Hematopoietic multipotent progenitor cell treated with erythropoietin and hydrocortisone succinate and interleukin-3 and kit ligand, for 17 days (in vitro differentiated cells): ENCODE measurements at places on chromosomes 5 and 9.

GRCh38 chr5:142977363-142978051 lies 207.3 kb downstream of the ARHGAP26 start:
- no peak for DNase-seq

DNA sequence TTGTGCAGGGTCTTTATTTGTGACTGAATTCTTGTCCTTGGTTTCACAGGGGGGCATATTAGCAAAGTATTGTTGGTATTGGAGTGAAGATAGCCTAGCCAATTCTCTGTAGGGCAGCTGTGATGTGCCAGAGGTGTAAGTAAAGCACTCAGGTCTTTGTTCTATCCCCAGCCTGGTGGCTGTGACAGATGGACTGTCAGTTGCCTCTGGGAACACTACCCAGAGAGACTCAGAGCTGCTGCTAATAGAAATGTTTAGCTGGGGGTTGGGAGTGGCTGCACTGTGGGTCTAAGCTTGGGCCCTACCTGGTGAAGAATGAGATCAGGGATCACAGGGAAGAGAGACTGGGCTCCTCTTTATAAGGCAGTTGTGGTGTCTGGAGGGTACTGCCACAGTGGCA lies 1006.5 kb upstream of the TYRP1 start:
- DNase-seq = no peak

GRCh38 chr5:88539026-88539425 lies 270.4 kb upstream of the TMEM161B start:
- DNase-seq = no peak

DNA sequence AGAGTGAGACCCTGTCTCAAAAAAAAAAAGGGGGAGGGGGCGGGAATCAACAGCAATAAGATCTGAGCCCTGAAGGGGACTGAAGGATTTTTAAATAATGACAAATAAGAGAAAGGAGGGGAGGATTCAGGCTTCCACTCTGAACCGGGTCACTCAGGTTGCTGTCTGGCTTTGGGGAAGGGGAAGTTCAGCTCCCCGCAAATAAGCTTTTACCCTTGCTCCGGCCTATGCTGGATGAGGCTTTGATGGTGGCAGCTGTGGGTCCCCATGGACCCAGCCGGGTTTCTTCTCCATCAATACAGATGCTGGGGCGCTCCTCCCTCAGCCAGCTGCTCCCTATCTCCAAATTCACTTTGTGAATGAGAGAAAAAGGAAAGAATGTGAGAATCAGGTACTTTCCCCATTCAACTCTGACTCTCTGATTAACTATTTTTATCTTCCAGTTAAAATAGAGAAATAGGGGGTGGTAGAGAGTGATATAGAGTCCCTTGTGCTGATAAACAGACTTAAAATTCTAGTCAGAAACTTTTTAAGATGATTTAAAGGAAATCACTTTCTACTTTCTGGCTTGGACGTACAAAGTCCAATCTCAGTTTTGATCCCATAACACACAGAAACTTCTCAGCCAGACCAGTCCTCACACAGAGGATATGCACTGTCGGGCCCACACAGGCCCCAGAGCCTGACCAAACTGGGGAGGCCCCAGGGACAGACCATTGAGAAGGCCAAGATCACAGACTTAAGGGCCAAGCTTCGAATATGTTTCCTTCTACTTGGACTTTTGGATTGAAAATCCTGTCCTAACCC lies 39.6 kb downstream of the C5orf15 start:
- DNase-seq = no peak

- DNase-seq = no peak
Observed at GRCh38 chr5:135999406-136000139, 29.2 kb upstream of the TGFBI start.

GRCh38 chr5:1826235-1826980 lies 25.2 kb downstream of the NDUFS6 start:
- DNase-seq = no peak

DNA sequence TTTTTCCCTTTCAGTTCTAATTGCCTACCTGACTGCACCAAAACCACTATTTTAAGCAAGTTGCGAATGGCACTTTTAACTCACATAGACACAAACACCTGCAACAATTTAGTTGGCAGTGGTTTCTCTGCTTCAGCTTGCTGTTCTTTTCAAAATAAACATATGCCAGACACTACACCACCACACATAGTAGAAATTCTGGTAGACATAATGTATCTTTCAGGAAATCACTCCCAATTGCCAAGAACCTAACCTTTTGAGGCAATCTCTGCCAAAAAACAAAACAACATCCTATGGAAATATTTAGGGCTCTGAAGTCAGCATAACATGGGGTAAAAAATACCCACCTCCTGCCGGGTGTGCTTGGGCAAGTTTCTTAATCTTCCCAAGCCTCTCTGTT lies 27.7 kb downstream of the GLIS3 start:
- no peak for DNase-seq

DNA sequence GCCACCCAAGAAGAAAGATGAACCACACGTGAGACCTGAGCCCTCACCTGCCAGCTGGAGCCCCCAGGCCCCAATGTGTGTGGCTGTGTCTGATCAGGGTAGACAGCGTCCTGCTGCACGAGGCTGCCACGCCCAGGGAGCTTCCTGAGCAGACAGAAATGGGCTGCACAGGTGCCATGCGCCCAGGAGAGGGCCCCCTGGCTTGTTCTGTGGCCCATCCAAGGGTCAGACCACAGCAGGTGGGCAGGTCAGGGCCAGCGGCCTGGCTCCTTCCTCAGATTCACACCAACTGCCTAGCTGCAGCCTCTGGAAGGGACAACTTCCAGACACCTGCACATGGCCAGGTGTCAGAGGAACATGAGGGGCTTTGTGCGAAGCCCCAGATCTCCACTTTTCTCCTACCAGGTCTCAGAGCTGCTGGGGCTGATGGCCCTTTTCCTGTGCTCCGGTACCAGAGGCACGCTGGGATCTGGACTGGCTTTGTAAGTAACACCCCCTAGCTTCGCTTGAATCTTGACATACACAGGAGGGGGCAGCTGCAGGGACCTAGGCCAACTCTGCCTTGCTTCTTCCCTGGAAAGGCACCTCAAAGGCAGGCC lies 10.8 kb downstream of the SARDH start:
- no peak for DNase-seq

DNA sequence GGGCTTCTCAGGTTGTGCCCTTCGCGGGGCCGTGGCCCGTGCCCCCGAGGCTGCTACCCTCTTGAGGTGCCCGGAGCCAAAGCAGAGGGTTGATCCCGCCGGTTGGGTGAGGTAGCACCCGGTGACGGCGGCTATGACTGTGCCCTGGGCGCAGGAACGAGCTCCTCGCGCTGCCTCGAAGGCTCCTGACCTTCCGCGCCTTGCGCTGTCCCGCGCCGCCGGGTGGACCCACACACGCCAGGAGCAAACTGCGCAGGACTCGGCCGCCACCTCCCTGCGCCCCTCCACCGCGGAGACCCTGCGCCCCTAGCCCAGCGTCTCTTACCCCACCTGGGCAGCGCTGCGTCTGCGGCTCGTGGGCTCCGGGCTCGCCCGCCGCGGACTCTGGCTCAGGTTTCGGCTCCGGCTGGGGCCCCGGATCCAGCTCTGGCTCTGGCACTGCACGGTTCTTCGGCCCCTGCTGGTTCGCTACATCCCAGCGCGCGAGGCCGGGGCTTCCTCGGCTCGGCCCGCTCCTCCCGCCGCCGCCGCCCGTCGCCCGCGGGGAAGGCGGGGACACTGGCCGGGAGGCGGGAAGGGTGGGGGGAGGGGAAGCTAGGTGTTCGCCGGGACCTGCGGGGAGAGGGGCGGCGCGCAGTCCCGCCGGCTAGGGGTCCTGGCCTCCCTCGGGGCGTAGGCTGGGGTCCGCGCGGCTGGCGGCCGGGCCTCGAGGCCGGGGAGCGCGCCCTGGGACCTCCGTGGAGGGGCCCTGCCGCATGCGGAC lies 5.4 kb upstream of the PITX1 start:
- no peak for DNase-seq
